ENCODE measurements at places on chromosomes 3 and 15.

DNA sequence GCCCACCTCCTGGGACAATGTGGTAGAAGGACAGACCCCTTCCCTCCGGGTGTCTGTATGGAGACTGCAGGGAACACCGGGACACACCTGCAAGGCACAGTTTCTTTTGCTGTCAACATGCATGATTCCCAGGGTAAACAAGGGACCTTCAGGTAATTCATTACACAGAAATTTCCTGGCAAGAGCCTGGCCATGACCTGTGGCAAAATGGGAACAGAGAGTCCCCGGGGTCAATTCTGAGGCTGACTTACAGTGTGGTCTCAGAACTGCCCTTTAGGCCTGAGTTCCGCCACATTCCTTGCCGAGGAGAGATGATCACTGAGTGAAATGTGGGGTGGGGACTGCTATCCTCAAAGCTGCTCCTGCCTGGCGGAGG, 6.3 kb downstream of the STARD5 start:
- no peak for DNase-seq

GRCh38 chr3:17913359-17913758, 170.9 kb upstream of the TBC1D5 start:
- DNase-seq = no peak

DNA sequence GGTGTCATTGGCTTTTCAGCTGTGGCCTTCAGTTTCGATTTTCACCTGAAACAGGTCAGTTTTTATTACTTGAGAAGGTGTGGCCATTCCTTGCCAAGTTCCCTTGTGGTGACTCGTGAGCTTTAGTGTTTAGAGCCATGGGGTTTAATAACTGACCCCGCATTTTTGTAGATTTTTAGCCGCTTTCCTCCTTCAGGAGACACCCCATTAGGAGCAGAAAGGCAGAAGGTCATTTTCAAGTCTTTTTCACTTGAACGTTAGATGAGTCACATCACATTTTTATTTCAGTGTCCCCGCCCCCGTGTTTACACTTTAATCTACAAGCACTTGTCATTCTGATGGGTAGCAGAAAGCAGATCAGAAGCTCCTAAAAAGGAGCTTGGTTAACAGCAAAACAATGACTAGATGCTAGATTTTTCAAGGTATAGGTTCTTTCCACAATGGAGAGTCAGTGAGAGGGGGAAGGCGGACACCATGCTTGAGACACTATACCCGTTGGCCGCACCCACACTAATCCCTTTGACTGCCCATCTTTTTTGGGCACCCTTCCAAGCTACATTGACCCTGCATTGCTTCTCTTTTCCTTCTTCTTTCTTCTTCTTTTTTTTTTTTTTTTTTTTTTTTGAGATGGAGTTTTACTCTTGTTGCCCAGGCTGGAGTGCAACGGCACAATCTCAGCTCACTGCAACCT, 132.7 kb downstream of the GHSR start:
- DNase-seq = peak; percentile 72

DNA sequence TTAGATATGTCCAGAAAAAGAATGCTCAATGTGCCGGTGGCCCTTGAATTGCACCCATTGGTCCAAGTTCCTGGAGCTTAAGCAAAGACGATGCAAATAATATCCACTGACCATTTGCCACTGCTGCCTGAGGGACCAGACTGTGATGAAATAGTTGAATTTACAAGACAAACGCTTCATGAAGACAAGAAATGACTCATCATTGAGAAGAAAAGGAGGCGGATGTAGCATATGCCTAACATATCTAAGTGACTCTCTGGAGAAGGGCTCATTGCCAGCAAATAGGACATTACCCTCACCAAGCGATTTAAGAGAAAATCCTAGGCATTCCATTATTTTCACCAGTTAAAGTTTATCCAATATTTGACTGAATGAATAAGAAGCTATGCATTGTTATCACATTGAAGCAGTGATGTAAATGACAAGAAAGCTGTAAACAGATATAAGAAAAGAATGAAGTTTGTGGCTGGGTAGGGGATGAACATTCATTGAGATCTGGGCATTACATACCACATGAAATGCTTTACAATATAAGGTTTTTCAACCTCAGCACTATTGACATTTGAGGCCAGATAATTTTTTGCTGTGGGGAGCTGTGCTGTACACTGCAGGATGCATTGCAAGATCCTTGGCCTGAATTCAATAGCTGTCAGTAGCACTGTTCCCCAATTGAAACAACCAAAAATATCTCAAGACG, 48.9 kb upstream of the CPNE4 start:
- DNase-seq = no peak

DNA sequence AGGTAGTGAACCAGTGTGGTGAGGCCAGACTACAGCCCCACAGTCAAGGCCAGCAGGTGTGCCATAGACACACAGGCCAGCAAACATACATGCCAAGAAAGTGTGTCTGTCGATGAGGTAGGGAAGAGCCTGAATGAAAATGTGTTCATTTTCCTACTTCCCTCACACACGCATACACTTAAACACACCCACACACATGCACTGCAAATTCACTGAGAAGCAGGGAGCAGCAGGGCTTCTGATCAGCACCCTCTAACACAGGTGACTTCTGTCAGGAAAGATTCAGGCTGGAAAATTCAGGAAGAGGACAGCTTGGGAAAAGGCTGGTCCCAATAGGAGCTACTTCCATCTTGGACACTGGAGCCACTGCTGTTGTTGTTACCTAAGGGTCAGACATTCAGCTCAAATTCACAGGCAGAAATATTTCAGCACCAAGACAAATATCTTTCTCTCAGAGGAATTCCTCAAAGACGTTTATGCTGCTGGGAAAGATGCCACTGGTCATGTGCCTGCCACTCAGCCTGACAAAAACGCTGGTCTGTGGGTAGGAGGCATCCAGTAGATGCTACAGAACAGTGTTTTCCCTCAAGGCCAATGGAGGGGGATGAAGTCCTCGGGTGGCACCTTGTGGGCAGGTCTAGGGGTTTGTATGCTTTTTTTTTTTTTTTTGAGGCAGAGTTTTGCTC, 40.9 kb upstream of the LARS2 start:
- DNase-seq = no peak

DNA sequence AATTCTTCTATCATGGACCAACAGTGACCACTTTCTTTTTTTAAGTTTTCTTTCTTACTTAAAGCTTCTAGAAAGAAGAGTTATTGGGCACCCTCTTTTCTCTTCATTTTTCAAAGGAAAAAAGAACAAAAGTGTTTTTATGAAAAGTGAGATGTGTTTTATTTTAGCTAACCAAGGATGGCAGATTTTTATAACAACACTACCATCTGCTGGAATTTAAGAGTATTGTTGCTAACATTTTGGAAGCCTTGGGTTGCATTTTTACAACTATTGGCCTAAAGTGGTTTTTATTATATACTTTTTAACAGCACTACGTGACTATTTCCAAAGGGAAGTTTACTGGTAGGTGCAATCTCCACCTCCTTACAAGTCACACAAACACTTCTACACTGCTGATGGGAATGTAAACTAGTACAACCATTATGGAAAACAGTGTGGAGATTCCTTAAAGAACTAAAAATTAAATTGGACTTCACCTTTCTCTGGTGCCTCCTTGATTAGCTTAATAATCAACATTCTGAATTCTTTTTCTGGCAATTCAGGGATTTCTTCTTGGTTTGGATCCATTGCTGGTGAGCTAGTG, 237.7 kb upstream of the AGTR1 start:
- DNase-seq = peak; percentile 36

GRCh38 chr3:104901396-104901795, 465.3 kb upstream of the ALCAM start:
- DNase-seq = no peak

- no peak for DNase-seq
These were observed 83.7 kb downstream of the CMSS1 start for GRCh38 chr3:99901200-99901926.

DNA sequence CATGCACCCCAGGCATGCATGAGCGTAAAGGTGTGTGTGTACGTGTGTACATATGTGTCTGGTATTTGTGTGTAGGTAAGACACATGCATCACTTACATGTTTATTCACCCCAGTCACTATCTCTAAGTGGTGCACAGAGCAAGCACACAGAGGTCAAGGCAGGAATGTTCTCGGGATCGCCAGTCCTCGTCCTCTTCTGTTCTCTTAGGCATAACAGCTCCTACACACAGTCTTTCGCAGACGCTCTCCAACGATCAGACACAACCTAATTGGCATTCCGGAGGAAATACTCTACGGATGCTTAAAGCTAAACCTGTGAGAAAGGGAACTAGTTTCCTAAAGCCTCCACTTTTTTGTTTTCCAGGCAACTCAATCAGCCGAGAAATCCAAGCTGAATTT, 95.9 kb downstream of the ADAMTS17 start:
- no peak for DNase-seq

DNA sequence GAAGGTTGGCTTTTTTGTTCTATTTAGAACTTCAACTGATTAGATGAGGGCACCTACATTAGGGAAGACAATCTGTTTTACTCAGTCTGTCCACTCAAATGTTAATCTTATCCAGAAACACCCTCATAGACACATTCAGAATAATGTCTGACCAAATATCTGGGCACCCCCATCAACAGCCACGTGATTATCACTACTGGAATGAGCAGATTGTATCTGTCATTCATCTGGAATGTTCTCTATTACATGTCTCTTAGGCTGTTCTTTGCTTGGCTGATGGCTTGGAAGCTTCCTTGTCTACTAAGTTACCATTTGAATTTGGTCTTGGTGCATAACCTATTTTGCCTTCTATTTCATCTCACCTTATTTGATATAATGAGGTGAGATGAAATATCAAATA, 15.7 kb upstream of the LRRC58 start:
- DNase-seq = no peak

DNA sequence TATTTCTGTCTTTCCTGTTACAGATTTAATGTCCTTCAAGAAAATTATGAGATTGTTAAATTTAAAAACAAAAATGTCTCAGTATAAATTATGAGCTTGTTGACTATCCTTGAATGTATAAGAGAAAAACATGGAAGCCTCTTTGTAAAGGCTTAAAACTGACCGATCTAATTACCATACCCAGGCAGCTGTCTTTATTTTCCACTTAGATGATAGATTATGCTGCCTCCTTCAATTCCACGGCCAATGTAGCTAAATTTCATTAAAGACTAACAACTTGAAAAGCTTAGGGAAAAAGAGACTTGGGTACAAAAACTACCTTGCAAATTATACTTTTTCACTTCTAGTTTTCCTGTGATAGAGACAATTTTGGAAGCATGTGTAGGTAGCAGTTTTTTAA, 88.3 kb downstream of the ATP10A start:
- no peak for DNase-seq

- DNase-seq = peak; percentile 85
These were observed 83.1 kb downstream of the DNAJB8 start for GRCh38 chr3:128383316-128384235.

GRCh38 chr15:25624504-25625177, 185.8 kb upstream of the UBE3A start:
- no peak for DNase-seq

- no peak for DNase-seq
These were observed 98.8 kb downstream of the FGF7 start for GRCh38 chr15:49521802-49522201.

- no peak for DNase-seq
These were observed 34.7 kb downstream of the GRAMD1C start for GRCh38 chr3:113873293-113873692.

DNA sequence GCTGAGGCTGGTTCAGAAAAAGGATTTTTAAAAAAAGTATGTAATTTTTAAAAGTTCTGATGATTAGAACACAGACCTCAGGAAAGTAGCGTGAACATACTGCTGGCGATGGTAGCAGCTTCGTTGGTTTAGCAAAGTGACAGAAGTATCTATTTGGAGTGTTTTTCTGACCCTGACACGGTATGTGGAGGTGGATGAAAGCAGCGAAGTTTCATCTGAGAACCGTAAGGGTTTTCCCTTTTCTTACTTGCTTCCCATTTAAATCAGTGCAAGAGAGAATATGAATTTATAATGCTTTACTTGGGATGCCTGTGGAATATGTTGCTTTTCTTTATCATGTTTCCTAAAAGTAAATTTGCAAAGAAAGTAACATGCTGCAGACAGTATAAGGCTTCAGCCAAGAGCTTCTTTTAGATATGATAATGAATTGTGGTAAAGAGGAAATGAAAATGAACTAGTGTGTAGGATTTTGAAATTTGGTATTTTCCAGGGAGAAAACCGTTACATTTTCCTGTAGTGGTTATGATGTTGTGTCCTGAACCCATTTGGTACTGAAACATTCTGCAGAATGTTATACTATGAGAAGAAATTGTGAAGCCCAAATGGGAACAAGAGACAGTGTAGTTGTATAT, 3.9 kb downstream of the CHST2 start:
- no peak for DNase-seq

DNA sequence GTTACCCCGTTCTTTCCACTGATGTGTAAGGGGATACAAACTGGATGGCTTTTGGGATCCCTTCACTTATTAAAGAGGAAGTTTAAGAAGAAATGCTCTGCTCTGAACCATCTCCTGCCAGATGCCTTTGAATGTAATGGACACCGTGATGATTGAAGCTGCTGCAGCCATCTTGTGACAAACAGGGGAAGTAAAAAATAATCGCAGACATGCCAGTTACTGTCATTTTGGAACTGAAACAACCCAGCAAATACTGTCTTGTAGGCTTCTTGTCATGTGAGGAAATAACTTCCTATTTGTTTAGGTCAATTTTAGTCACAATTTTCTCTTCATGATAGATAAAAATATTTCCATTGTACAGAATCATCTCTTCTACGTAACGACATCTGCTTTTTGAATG, 224.0 kb downstream of the CHL1 start:
- no peak for DNase-seq

DNA sequence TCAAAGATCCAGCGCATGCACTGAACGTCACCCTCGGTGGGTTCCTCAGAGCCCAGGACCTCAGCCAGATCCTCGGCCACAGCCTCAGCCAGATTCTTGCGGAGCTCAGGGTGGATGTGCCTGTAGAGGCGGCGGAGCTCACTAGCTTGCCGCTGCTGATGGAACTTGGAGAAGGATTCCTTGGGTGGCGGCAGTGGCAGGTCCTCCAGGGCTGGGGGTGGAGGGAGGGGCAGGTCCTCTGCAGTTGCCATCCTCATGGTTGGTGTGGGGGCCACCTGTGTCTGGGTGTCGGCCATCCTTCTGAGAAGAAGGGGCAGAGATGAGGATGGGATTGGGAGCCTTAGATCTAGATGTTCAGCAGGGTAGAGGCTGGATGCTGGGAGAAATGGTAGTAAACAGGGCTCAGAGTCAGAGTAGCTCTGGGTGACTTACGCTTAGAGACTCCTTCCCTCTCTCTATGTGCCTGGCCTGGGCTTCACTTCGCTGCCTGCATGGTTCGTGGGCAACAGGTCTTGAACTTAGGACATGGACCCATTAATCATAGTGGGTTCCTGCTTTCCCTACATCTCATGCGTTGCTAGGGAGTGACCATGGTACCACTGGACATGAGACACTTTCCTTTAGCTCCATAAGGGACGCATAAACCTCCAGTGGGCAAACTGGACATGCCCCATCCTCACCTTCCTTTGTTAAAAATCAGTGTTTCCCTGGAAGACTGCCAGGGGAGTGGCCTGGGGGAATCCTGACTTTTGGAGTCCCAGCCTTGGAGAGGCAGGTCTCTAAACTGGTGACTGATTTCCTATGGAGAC, 3.0 kb downstream of the XIRP1 start:
- no peak for DNase-seq

GRCh38 chr3:132606085-132606484, 9.0 kb downstream of the ACKR4 start:
- DNase-seq = no peak

GRCh38 chr15:25239471-25240345, 199.1 kb downstream of the UBE3A start:
- no peak for DNase-seq

GRCh38 chr3:71857956-71858355, 73.0 kb upstream of the PROK2 start:
- no peak for DNase-seq

GRCh38 chr3:173066044-173067004, 74.7 kb downstream of the SPATA16 start:
- peak; percentile 58 for DNase-seq

GRCh38 chr3:116067326-116067725, 378.0 kb downstream of the LSAMP start:
- no peak for DNase-seq

Measured in MM.1S (cell line).